ENCODE measurements at places on chromosomes 7 and 10.

DNA sequence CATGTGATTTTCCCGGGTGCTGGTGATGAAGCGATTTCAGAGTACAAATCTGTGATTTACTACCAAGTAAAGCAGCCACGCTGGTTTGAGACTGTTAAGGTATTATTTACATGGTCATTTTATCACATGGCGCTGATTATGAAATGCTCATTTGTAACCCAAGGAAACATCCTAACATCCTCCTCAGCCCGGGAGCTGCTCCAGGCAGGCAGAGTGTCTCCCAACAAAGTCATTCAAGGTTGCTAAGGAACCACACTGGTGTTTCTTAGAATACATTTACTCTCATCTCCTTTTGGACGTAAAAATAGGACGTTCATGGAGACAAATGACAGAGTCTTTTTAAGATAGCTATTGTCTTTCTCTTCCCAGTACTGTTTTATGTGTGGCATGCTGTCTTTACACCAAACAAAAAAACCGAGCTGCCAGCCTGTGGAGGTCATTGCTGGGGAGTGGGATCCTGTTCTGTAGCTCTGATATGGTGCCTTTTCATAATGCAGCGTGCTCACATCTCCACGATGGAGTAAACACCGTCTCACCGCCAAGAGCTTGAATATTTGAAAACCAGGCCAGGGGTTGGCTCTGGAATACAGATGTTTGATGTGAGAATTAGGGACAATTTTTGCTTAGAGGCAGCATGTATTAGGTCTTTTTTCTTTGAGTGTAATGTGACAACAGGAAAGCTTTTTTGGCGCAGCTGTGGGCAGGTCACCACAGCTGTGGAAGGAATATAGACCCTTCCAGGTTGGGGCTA is 119.6 kb downstream of the DOCK1 start:
- DNase-seq: no peak

- no peak for DNase-seq
Observed at GRCh38 chr10:78876449-78876848, 192.3 kb upstream of the ZMIZ1 start.

DNA sequence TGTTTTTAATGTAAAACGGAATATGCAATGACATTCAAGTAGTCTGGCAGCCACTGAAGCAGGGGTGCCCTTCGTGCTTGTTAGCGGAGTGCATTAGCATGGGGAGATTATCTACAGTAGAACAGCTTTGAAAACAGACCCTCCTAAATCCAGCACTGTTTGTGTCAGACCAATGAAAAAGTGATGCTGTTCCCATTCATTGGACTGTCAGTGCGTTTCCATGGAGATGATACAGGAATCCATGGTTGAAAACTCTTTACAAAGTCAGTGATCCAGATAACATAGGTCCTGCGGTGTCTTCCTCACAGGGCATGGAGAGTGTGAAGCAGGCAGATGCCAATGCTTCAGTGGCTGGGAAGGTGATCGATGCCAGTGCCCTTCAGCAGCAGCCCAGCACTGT is 73.6 kb downstream of the ITGB8 start:
- DNase-seq: no peak

DNA sequence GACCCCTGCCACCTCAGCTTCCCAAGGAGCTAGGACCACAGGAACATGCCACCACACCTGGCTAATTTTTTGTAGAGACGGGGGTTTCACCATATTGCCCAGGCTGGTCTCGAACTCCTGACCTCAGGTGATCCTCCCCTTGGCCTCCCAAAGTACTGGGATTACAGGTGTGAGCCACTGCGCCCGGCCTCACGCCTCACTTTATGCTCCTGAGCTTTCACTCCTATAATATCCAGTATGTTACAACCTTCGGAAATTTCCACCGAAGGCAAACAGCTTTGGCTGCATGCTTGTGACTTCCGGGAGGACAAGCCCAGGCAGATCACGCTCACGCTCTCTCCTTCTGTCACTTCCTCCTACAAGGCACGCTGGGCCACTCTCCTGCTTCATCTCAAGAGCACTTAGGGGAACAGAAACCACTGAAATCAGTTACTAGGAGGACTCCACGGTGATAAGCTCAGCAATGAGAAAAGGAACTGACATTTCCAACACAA is 4.4 kb upstream of the MAD1L1 start:
- no peak for DNase-seq

GRCh38 chr7:156650042-156650441 is 9.5 kb downstream of the RNF32 start:
- peak; percentile 54 for DNase-seq

GRCh38 chr7:50610521-50611277 is 45.5 kb upstream of the DDC start:
- DNase-seq: no peak

- no peak for DNase-seq
Observed at GRCh38 chr7:101278461-101279292, 33.8 kb upstream of the FIS1 start.

GRCh38 chr7:94874036-94874785 is 33.2 kb upstream of the PPP1R9A start:
- DNase-seq: no peak

DNA sequence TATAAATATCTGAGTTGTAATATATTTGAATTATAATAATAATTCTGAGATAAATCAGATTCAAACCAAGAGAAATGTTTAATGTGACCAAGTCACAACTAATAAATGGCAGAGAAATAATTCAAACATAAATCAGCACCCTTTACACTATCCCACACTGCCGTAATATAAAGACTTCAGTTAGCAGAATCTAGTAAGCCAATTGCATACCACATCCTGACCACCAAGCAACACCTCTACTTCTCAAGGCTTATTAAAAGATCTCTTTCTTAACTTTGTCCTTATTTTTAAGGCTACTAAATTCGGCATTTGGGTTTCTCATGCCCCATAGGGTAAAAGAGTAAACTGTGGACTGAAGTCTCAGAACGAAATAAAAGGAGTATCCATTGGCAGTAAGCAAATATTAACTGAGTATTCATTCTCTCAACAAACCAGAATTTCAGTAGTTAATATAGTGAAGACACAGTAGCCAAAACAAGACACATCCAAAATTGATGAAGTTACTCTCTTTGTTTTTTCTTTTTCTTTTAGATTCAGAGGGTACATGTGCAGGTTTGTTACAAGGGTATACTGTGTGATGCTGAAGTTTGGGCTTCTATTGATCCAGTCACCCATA is 14.8 kb downstream of the ACBD5 start:
- no peak for DNase-seq

DNA sequence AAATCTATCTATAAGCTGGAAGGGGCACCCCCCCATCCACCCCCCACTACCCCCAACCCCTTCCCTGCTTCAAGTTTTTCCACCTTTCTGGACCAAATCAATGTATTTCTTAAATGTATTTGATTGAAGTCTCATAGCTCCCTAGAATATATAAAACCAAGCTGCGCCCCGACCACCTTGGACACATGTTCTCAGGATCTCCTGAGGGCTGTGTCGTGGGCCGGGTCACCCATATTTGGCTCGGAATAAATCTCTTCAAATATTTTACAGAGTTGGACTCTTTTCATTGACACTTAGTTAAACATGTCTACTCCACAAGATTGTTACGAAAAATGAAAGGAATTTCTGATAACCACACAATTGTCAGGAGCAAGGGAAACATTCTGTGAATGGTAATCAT is 215.6 kb downstream of the ADARB2 start:
- no peak for DNase-seq

- DNase-seq: no peak
Observed at GRCh38 chr10:79947083-79947415, 1.9 kb downstream of the SFTPD start.

GRCh38 chr7:142992427-142992826 is 30.3 kb upstream of the KEL start:
- no peak for DNase-seq

DNA sequence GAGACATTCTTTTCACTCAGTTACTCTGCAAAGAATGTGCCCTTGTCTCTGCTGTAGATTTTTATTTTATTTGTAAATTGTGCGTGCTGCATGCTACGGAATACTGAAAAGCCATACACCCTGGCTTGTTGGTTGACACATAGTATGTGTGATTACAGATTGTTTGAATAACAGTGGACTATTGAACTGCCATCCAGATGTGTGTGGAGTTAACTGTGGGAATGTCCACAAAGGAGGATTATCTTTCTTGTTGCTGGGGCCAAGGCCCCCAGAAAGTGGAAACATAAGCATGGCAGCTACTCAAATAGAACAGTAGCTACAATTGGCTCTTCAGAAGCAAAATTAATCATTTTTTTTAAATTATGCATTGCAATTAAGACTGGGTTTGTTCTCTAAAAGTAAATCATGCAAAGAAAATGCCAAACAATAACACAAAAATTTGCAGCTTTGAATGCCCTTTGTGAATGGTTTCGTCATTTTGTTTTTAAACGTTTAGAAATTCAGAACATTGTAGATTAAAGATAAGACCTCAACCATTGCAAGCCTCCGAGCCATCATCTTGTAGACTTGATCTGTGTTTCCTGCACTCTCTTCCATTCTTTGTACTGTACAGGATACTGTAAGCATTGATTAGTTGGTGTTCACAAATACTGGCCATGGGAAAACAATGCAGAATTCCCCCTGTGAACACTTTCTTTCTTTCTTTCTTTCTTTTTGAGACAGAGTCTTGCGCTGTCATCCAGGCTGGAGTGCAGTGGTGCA is 210.3 kb upstream of the TCF7L2 start:
- no peak for DNase-seq

DNA sequence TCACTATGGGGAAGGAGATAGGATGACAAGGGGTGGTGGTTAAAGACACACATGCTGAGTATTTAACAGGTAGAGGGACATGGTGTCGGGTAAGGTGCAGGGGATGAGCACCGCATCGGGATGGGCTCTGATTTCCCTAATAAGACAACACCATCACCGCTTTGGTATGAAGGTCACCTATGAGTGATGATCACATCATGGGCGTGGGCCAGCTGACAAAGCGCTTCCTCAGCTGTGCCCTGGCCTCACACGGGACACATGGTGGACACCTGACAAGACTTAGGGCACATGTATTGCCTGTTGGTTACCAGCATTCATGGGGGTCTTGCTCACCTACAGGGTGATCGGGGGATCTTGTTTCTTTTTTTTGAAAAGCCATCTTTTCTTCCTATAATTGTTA is 12.8 kb downstream of the C7orf57 start:
- DNase-seq: no peak

DNA sequence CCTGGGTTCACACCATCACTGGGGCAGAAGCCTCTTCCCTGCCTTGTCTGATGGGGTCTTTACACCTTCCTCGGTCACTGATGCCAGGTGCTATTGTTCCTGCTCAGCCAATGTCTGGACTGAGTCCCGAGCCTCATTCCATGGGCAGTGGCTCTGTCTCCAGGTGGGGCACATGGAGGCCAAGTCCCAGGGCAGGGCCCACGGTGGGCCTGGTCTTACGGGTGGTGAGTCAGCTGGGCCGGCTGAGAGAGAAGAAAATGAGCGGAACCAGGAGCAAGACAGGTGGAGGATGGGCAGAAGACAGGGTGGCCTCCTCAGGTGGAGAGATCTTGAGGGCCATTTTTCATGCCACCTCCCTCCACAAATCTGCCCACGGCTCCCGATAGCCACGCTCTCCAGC is 131.7 kb upstream of the FAM20C start:
- DNase-seq: no peak

GRCh38 chr10:14405076-14406065 is 74.6 kb upstream of the FRMD4A start:
- DNase-seq: no peak

GRCh38 chr10:2777666-2778355 is 289.5 kb upstream of the PFKP start:
- DNase-seq: no peak

DNA sequence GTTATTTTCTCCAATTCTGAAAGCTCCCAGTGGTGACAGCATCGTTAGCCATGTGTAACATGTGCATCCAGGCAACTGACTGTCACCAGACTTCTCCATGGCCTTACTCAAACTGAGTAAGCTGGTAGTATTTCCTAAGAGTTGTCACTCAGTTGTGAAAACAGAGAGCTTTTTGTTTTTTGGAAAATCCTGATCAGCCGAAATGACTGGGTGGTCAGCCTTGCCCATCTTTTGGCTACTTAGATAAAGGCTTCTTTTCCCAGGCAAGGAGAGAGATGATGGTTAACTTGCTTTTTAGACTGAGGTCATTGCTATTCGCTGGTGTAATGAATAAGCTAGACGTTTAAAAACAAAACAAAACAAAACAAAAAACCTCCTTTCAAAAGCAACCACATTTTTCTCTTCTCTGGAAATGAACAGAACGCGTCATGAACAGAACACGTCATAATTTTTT is 159.5 kb upstream of the KLF14 start:
- no peak for DNase-seq

GRCh38 chr10:75023074-75023473 is 88.4 kb upstream of the SAMD8 start:
- DNase-seq: no peak

DNA sequence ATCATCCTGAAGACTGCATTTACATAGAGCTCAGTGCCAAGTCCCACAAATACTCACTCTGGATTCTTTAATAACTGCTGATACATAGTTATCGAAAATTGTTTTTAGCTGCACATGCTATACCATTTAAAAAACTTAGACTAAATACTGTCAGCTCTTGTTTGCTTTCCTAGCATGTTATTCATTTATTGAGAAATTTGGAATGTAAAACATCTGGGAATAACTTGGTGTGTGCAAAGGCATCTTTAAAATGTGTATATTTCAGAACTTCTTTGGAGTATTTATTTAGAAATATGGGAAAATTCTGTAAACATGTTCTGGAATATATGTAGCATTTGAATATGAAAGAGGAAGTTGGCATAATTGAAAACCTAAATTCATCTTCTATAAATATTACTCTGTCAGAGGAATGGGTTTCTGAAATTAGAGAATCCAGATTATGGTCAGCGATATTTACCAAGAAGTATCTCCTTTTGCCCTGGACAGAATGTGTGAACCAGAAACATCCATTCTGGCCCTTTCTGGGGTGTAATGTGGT is 119.7 kb downstream of the ARID5B start:
- no peak for DNase-seq

DNA sequence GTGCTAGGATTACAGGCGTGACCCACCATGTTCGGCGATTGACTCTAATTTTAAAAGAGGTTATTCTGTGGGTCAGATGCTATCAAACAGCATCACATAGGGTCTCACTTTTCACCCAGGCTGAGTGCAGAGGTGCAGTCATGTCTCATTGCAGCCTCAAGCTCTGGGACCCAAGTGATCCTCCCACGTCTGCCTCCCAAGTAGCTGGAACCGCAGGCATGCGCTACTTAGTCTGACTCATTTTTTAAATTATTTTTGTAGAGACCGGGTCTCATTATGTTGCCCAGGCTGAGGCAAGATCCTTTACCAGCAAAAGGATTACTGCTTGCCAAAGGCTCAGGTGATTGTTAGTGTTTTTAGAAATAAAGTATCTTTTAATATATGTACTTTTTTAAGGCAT is 42.9 kb upstream of the STOX1 start:
- no peak for DNase-seq

Data from D341Med (cell line).